ENCODE measurements at places on chromosomes 11 and 22.

DNA sequence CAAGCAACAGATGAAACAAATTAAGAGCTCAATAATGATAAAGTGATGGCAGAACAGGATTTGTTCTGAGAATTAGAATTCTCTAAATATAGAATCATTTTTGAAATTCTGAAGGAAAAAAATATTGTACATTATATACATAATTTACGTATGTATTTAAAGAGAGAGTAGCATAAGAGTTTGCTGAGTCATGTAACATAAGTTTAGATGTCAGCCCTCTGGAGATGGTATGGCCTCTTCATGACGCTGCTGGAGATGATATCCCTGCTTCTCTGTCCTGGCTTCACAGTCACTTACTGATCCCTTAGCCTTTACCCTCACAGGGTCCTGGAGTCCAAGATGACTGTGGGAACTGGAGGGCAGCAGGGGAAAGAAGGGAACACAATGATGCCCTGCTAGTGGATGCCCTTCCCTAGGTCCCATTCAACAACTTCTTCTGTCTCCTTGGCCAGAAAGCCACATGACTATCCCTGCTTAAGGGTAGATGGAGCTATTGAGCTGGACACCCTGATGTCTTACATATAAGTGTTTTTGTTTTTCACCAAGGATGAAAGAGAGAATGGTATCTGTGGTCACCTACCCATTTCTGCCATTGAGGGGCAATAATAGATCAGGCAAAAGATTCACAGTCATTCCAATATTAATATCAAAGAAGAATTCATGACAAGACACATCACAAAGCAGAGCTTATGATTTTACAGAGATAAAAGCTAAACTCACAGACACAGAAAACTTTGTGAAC is 753.1 kb downstream of the TBC1D22A start:
- peak; percentile 13 for DNase-seq

- DNase-seq, result no peak
Measured at GRCh38 chr11:125968354-125968753, 22.5 kb downstream of the VSIG10L2 start.

DNA sequence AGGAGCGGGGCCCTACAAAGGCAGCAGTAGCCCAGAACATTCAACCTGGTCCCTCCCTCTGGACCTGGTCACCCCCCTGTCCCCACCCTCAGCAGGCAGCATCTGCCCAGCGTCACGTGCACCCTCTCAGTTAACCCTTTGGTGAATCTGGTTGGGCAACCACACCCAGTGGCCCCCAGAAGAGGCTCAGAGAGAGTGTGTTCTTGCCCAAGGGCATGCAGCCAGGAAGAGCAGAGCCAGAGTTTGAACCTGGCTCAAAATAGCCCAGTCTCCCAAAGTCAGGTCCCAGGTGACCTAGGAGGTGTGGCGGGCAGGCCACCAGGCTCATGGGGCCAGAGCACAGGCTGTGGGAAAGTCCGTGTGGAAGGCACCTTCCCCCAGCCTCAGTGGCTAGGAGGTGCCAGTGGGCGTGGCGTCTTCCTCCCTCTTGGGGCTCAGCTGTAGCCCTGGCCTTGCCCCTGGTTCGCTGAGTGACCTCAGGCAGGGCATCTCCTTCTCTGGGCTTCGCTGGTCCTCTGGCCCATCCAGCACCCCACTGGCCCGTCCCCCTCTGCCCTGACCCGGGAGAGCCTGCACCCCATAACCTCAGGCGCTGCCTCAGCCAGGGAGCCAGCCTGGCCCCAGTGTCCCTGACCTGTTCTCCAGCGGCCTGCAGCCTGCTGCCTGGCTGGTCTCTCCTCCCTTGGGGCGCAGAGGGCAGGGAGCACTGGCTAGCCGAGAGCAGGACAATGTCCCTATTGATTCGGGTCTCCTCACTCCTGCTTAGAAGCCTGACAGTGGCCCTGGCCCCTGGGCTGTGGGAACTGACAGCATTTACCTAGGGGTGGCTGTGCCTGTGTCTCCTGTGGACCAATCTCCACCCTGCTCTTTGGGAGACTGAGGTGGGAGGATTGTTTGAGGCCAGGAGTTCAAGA is 7.0 kb downstream of the ALDH3B1 start:
- DNase-seq, result no peak

GRCh38 chr11:46050003-46050461 is 71.2 kb downstream of the PHF21A start:
- peak; percentile 84 for DNase-seq
